ENCODE measurements at places on chromosomes 3 and 15.

DNA sequence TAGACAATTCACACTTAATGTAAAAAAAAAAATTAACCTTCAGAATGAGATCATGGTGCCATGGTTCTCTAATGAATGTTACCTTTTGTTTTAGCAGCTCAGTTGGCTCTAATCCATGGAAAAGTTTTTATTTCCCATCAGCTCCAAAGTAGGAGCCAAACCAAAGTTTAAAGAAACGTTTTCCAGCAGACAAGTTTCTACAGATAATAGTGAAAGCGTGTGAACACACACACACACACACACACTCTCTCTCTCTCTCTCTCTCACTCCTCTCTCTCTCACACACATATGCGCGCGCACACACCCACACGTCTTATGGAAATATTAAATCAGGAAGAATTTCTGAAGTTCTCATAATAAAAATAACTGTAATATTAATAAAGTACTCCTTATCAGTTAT lies 46.9 kb downstream of the MBNL1 start:
- DNase-seq = no peak

- DNase-seq = no peak
Observed at GRCh38 chr15:43511012-43511885, 6.2 kb upstream of the MAP1A start.

DNA sequence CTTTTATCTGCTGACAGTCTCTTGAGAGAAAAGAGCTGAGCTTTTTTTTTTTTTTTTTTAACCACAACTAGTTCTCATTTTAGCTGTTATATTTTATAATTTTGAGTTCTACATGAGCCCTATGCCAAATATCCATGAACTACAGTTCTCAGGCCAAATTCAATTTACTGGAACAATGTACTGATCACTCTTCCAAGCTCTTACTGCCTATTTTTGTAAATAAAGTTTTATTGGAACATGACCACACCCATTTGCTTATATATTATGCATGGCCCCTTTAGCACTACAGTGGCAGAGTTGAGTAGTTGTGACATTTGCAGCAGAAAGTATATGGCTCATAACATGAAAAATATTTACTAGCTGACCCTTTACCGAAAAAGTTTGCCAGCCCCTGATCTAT lies 129.2 kb upstream of the SKOR1 start:
- no peak for DNase-seq

GRCh38 chr3:67946436-67946835 lies 292.0 kb upstream of the SUCLG2 start:
- DNase-seq = no peak
